HS-27A (cell line): ENCODE measurements at places on chromosomes 7 and 10.

- DNase-seq = peak; percentile 9
Observed at GRCh38 chr10:97791824-97792721, 20.3 kb upstream of the SFRP5 start.

- DNase-seq = no peak
Observed at GRCh38 chr7:92723943-92724342, 112.4 kb downstream of the CDK6 start.

DNA sequence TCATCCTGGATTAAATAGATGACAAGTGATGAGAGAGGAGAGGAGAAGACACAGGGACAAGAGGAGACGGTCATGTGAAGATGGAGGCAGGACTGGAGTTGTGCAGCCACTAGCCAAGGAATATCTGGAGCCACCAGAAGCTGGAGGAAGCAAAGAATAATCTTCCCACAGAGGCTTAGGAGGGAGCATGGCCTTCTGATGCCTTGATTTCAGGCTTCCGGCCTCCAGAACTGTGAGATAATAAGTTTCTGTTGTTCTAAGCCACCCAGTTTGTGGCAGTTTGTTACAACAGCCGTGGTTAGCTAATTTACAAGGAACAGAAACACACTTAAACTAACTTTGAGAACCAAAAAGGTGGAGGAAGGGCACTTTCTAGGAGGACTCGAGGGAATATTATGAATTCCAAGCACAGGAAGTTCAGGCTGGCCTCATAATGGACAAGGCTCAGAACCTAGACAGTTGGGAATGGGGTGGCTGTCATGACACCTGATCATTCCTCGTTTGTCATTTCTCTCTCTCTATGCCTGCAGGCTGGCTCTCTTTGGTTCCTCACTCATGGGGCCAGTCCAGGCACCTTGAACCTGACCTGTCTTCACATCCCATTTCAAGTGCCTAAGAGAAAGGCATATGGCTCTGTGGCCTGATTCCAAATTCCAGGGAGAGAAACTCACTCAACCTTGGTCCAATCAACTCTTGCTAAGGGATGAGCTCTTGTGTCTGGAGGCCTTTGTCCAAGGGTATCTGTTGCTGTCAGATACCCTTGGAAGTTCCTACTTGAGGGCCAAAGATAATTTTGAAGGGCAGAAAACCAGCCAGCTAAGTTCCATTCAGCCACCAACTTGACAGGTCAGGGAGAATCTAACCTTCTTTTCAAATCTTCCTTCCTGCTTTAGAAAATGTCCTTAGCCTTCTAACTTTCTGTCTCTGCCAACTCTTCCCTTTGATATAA is 33.5 kb upstream of the PDZD8 start:
- no peak for DNase-seq

DNA sequence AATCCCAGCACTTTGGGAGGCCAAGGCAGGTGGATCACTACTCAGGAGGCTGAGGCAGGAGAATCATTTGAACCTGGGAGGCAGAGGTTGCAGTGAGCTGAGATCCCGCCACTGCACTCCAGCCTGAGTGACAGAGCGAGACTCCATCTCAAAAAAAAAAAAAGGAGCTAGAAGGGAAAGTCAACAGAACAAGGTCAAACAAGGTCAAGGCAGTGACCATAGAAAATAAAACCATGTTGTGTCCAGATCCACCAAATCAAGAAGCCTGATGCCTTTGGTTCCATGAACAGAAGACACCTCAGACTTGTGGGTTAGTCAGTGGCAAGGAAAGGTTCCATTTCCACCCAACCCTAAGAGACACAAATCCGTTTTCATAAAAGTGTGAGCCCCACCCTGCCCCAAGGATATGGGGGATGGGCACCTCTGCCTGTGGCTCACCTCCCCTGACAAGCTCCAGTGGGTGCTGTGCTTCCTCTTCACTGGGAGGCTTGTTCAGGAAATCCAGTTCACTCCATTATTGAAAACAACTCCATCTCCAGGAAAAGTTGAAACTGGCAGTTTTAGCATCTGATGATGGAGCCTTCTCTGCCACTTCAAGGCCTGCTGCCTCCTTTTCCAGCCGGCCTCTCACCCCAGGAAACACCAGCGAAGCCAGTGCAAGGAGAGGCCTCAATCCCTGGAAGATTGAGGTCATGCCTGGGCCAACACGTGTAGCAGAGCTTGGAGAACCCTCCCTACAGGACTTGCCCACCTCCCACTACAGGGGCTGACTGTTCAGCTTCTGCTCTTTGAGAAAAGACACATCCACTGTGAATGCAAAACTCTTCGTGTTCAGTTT is 152.9 kb downstream of the NRF1 start:
- no peak for DNase-seq

GRCh38 chr10:132281915-132282666 is 25.7 kb downstream of the STK32C start:
- DNase-seq = no peak

DNA sequence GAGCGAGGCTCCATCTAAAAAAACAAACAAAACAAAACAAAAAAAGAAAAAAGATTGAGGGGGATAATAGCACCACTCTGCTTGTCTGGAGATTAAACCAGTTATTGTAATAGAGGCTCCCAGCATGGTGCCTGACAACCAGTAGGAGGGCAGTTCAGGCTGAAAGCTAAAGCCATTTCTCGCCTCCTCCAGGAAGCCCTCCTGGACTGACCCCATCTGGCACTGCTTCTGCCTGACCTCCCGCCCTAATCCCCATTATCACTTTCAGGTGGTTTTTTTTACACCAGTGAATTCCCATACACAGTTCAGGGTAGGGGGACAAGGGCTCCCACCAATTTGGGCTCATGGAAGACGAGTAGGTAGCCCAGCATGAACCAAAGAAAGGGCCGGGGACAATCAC is 8.8 kb upstream of the ELN start:
- no peak for DNase-seq

GRCh38 chr10:8183241-8183704 is 128.8 kb downstream of the GATA3 start:
- no peak for DNase-seq

DNA sequence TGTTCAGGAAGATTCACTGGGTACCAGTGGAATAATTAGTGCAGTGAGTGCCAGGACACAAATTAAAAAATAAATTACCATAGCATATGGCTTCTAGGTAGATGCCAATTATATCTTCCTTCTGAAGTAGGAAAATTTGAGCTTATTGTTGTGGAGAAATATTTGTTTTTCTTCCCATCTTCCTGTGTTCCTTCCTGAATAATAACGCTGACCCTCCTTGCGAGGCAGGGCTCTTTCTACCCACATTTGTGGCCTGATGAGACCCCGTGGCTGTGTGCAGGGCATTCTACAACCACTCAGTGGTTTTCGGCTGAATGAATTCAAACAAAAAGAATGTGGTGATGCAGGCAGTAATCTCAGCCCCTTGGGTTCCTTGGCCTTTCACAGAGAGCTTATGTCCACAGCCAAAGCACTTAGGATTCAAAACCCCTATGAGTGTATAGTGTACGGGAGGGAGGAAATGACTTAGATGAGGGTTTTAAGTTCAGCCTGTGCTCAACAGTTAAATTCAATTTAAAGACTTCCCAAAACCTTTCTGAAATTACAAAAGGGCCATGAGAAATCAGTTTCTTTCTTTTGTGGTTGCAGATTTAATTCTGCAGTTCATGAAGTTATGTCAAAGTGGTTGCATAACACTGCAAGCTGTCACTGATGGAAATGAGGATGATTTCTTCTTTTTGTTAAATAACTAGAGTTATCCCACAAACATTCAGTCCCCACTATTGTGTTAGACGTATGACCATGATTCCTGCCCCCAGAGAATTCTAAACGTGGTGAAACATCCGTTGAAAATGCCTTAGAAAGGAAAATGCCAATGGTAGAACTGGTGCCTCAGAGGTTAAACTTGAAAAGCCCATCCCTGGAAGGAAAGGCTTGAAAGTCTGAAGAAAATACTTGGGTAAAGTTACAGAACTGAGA is 255.3 kb downstream of the FZD1 start:
- no peak for DNase-seq

DNA sequence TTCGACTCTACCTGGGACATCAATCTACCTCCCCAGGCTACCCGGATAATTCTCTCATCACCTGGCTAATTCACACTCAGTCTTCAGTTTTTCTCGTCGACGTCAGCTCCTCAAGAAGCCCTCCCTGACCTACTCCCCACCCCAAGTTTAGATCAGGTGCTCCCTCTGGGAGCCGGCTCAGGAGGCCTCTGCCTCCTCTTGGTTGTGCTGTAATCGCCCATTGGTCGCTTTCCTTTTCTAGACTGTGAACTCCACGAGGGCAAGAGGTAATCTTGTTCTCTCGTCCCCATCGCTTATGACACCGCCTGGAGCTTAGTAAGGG is 461 bp upstream of the WIPF3 start:
- no peak for DNase-seq

DNA sequence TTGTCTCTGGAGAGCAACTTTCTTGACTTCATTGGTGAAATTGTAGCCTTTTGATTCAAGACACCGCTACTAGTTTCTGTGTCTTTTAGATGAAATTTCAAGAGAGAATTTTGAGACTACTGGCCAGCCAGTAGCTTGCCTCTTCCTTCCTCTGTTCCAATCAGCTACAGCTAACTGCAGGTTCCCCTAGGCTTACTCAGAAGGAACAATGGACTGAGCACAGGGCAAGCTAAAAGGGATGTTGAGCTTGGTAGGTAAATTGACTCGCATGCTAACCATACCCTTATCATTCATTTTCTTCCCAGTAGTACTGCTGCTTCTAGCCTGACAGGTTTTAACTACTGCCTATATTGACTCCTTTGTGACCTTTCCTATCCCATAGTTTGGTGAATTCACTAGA is 81.1 kb downstream of the RUNDC3B start:
- no peak for DNase-seq

DNA sequence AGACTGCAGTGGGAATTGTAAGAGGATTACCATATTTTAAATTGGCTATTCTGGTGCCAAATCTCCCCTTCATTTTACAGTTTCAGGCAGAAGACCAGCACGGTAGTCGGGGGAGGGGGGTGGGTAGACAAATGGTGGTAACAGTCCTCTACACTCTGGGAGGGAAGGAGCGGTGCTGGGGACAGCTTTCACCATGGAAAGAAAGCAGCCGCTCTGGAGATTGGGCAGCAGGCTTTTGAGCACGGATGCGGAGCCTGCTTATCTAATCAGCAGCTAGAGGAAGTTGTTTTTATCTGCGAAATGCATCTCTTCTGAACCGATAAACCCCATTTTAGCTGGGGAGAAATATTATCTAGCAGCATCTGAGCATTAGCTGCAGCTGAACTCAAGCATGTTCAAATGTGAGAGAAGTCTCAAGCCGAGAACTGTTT is 28.7 kb downstream of the IKZF1 start:
- DNase-seq = no peak

GRCh38 chr7:41438705-41439514 is 264.0 kb downstream of the INHBA start:
- DNase-seq = no peak

- no peak for DNase-seq
Observed at GRCh38 chr7:24082826-24083225, 201.2 kb upstream of the NPY start.

DNA sequence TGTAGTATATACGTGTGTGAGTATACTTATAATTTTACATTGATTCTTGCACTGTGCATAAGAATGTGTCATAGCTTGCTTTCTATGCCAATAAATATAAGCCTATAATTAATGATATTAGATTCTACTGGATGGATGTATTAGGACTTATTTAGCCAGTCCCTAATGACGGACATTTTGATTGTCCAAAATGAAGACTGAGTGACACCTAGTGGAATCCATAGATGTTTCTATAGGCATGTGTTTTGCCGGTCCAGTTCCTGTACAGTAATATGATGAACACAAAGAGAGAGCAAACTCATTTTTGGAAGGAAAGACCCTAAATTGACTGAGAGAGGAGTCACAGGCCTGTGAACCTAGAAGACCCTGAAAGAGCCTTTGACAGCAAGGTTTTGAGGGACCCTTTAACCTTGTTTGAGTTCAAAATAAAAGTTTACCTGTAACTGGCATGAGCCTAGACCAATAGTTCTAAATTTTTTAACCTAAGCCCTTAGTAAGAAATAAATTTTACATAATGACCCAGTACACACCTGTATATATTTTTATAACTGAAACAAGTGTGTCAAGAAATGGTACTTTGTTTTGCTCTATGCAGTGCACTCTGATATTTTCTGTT is 42.4 kb upstream of the AGBL3 start:
- DNase-seq = no peak

DNA sequence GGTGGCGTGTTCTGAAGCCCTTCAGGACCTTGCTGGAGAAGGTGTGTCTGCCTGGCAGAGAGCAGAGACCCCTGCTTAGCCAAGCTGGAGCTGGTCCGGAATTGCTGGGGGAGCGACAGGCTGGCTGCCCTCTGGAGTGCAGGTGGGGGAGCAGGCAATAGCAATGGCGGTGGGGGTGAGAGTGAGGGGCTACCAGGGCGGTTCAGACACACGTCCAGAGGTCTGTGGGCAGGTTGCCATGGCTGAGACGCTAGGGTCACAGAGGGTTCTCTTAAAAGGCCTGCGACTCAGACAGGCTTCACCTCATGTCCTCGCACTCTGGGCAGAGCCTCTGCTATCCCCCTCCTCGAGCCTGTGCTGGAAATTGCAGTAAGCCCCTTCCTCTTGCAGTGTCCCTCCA is 329.0 kb upstream of the C7orf33 start:
- no peak for DNase-seq

- no peak for DNase-seq
Observed at GRCh38 chr10:116364868-116365267, 40.6 kb downstream of the CCDC172 start.

DNA sequence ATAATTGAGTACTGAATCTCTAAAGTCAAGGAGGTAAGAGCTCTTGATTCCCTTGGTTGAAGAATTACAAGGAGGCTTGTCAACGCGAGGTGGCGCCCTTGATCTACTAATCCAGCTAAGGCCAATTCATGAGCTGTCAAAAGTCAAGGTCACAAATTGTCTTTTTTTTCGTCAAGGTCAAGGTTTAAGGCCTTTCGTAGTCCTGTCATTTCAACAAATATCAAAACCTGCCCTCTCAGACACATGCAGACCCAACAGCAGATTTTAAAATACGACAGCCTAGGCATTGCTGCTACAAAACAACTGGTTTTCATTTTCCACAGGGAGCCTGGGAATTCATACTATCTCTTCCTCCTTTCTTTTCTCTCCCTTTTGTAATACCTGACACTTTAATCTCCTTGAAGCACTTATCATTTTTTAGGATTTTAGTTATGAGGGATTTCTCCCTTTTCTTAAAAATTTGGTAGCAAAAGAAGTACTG is 3.6 kb downstream of the HOXA13 start:
- no peak for DNase-seq

DNA sequence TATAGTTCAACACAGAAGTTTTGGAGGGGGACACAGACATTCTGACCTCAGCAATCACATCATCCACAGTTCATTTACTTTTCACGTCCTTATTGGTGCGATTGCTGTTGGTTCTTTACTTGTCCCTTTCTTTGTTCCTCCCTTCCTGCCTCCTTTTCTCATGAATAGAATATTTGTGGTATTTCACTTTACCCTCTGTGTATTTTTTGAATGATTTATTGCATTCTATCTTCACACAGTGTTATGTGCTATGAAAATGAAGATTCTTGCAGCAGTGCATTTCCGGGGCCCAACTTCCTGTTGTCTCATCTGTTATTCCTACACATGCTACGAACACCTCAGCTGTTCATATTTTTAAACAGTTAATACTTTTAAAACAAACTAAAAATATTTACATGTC is 179.6 kb downstream of the ZMYND11 start:
- DNase-seq = no peak
